Stimulated activated CD8-positive, alpha-beta memory T cell treated with anti-CD3 and anti-CD28 coated beads, Interleukin-4, amount 100 ng/mL, for 1 hour (primary cell): ENCODE measurements at places on chromosomes 6 and 20.

GRCh38 chr6:28207510-28208110 is 17.5 kb upstream of the ZSCAN9 start:
- DNase-seq = no peak

DNA sequence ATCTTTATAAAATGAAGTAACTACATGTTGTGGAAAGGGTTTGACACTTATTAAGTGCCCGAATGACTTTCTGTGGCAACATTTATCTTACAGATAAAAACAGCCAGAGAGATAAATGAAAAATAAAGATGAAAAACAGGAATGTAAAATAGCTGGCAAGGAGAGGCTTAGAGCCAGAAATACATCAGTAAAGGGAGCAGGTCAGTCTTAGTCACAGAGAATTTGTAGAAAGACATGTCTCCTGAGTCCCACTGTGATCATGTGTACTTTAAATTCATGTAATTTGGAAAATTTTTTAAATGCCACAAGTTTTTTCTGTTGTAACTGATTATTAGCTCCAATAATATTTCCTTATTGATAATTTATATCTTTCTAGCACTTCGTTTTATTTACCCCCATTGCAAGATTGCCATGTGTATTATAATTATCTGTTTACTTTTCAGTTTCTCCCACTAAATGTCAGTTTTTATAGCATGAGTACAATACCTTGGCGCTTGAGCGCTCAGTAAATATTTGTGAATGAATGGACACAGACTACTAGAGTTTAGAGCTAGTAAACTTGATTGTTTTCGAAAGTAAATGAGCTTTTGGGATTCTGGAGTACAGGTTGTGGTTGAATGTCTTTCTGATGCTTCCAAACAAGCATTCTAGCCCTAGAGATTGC is 15.2 kb downstream of the TAB2 start:
- DNase-seq = no peak

DNA sequence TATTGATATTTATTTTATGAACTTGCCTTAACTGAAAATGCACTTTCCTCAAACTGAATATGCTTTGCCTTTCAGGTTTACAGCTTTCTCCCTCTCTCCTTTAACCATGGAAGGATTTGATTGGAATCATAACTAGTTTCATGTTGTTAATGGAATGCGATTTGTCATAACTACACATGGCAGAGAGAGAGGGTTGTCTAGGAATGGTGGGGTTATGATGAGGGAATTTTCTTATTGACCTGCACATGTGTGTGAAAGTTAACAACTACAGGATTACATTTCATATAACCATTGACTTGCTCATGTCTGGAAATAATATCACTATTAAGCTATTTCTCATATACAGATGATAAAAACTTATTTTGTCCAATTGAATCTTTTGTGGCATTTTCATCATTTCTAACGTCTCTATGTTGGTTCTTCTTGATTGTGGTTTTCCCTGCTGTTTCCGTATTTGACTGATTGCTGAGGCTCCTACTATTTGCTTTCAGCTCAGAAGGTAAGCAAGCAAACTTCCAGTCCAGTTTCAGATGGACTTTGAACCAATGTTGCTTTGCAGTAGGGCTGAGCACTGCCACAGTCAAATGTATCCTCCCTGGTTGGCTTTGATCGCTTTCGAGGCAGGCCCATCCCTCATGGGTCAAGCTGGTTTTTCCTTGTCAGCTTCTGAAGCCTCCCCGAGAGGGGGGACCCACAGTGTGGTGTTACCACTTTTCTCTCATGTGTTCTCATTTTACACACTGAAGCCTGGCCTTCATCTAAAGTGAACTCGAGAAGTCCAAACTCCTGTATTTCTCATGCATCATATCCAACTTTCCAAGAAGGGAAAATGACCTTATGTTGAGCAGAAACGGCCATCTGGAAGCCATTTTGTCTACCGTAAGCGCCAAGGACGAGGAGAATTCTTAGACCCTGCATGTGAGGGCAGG is 7.6 kb upstream of the CCN2 start:
- no peak for DNase-seq

DNA sequence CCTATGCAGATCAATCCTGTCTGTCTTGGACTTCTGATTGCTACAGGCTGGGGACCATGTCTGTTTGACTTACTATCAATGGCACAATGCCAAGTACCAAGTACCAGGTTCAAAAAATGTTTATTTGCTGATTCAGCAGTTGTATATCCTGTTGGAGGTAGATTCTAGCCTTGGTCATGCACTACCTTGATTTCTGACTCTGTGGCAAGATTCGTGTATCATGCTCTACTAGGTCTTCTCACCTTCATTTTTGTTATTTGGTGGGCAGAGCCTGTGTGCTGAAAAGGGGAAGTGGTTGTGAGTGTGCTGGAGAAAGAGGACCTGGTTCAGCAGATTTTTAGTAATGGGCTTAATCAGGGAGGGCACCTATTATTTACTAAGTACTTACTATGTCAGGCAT is 192.4 kb upstream of the MYLIP start:
- DNase-seq = no peak

DNA sequence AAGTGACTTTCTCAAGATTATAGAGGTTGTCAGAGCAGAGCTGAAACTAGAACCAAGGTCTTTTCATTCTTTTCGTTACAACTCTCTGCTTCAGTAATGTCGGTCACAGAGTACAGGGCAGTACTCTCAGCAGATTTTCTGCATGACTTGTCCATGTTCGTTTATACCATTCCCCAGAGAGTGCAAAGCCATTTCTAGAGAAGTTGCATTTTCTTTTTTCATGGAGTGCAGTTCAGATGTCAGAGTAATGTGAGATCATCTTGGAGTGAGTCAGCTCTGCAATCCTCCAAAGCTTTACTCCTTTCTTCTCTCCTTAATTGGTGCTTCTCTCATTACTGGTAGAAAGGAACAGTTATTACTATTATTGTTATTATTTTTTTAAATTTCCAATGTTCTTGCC is 115.6 kb upstream of the B3GAT2 start:
- DNase-seq = no peak
